ENCODE measurements at places on chromosomes 1 and 21. TPM values are rescaled to one million over a fixed set of nuclear protein-coding genes. Genes with fewer than 3 reads are reported as not detected.
A peak's percentile ranks its signal among the peaks of the same experiment; 100 is the strongest.

- peak; percentile 30 for DNase-seq
Observed at GRCh38 chr1:192709544-192709943, 73.6 kb downstream of the RGS13 start.

DNA sequence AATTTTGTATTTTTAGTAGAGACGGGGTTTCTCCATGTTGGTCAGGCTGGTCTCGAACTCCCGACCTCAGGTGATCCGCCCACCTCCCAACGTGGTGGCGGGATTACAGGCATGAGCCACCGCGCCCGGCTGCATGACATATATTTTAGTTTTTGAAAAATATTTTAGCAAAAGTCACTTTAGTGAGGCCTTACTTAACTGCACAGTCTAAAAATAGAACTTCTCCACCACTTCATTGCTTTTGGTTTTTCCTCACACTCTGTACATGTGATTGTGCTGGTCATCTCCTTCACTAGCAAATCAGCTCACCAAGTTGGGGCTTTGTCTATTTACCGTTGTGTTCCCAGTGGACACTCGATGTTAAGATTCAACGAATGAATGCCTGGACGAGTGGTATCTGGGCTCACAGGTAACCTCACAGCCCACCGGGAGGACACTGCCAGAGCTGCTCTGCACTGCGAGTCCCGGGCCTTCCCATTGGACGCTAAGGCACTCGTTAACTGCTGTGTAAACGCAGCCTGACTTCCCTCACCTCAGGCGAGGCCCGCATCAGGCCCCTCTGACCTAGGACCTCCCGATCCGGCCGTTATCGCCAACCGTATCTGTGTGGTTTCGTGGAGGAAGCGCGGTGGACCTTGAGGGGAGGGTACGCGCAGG, 14.0 kb upstream of the ZNF692 start:
- DNase-seq: peak; percentile 89

- no peak for DNase-seq
Observed at GRCh38 chr1:167526667-167527383, 8.5 kb upstream of the CD247 start.

The CHRM3 gene
- total RNA-seq: 13.8 TPM

- no peak for DNase-seq
Observed at GRCh38 chr1:183968386-183968785, 69.1 kb downstream of the COLGALT2 start.

- DNase-seq: peak; percentile 11
Observed at GRCh38 chr1:189513091-189513490, 964.6 kb downstream of the BRINP3 start.

The NECTIN4 gene
- not detected for total RNA-seq

DNA sequence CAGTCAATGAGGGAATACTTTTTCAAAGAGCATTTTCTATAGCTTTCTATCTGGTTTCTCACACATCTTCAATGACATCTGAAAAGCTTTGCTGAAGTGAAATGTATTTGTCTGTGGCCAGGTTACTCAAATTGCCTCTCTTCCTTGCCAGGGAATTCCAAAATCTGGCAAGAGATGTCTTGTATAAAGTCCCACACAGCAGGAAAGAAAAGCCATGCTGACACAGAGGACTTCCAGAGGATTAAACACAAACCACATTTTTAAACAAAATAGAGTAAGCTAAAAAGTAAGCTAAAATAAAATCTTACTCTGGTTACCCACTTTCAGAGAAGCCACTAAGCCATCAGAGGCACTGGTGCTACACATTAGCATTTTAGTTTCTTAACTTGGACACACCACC, 93.1 kb upstream of the BCAR3 start:
- no peak for DNase-seq

The WDR64 gene
- not detected for total RNA-seq

The TEKT2 gene
- 0.94 TPM for total RNA-seq

The SELE gene
- total RNA-seq: not detected

DNA sequence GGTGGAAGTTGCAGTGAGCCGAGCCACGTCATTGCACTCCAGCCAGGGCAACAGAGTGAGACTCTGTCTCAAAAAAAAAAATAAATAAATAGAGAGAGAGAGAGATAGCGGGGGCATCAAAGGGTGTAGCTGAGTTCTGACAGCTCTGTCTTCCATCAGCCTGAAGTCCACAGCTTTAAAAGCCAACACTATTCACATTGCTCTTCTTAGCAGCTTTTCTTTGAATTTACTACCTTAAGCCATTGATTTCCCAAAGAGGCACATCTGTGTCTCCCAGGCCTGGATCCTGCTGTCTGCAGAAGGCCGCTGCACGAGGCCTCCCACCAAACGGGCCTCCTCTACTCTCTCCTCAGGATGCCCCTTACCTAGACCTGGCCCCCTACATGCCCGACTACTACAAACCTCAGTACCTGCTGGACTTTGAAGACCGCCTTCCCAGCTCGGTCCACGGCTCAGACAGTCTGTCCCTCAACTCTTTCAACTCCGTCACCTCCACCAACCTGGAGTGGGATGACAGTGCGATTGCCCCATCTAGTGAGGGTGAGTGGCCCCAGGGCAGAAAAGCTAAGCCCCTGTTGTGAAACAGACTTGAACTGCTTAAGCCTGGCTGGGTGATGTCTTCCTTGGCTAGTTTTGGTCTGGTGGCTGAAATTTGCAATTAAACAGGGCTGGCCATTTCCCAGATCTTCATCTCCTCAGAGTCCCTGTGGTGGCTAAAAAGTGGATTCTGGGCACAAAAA, 16.5 kb upstream of the SLC25A34 start:
- no peak for DNase-seq

The CFAP107 gene
- not detected for total RNA-seq

GRCh38 chr1:4380564-4381168, 273.7 kb upstream of the AJAP1 start:
- DNase-seq: no peak

The PLA2G4A gene
- 3.8 TPM for total RNA-seq

GRCh38 chr1:74468982-74469603, 43.3 kb downstream of the LRRC53 start:
- DNase-seq: peak; percentile 77

GRCh38 chr1:3033040-3033789, 11.9 kb downstream of the ACTRT2 start:
- DNase-seq: no peak

- no peak for DNase-seq
Observed at GRCh38 chr1:33004613-33005012, 32.1 kb downstream of the AK2 start.

- peak; percentile 66 for DNase-seq
Observed at GRCh38 chr1:185699874-185700273, 34.3 kb upstream of the HMCN1 start.

DNA sequence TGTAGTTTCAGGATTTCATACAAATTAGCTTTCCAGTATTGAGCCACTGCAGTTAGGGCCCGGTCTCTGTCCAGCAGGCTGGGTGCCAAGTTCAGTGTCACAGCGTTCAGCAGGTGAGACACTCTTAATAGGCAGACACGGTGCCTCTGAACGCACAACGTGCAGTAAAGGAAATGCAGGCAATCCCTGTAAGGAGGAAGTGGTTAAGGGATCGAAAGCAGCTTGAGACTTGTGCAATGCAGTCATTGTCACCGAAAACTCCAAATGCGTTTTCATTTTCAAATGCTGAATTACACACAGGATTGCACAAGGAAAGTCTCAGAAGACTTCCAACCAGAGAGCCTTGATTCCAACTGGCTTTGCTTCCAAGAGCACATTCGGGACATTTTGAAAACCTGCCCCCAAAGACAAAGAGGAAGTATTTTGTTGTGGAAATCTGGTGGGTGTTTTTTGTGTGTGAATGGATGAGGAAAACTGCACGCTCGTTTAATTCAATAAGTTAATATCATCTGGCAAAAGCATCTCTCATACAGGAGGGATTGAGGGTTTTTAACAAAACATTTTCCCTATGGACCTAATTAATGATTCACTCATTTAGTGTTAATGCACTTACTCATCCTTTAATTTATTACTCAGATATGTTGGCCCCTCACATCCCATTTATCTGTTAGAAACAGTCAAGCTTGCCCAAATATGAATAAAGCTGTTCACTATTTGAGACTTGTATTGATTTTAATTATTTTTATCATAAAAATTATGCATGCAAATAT, 61.6 kb downstream of the PTGS2 start:
- no peak for DNase-seq

The SLC35F3 gene
- 0.70 TPM for total RNA-seq

GRCh38 chr1:1032424-1032823, 12.5 kb downstream of the AGRN start:
- peak; percentile 53 for DNase-seq

The PYHIN1 gene
- not detected for total RNA-seq

DNA sequence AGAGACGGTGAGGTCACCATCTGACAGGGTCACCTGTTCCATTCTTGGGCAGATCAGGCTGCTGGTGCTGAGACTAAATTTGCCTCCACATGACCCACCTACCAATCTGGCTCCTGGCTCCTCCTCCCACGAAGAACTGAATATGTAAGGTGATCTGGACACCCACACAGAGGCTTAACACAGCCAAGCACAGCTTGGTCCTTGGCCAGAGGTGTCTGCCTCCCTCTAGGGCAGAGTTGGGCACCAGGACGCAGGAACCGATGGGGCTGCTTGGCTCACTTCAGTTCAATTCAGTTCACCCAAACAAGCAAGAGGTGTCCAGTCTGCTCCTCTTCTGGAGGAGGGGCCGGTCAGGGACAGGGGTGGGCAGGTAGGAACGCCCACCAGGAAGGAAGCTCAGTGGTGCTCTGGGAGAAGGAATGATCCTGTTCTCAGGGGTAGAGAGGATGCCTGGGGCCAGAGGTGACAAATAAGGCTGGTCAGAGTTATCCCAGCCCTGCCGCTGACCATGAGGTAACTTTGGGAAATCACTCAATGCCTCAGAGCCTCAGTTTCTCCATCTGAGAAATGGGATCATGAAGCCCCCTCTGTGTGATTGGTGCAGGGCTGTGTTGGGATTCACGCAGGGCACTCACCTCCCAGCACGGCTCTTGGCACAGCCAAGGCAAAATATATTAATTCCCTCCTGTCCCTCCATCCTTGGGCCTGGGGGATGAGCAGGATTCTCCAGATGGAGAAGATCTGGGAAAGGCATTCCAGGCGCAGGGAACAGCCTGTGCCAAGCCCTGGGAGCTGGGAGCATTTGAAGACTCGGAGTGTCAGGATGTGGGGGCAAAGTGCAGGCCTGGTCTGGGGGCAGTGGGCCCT, 284.5 kb downstream of the PTPRU start:
- DNase-seq: no peak

DNA sequence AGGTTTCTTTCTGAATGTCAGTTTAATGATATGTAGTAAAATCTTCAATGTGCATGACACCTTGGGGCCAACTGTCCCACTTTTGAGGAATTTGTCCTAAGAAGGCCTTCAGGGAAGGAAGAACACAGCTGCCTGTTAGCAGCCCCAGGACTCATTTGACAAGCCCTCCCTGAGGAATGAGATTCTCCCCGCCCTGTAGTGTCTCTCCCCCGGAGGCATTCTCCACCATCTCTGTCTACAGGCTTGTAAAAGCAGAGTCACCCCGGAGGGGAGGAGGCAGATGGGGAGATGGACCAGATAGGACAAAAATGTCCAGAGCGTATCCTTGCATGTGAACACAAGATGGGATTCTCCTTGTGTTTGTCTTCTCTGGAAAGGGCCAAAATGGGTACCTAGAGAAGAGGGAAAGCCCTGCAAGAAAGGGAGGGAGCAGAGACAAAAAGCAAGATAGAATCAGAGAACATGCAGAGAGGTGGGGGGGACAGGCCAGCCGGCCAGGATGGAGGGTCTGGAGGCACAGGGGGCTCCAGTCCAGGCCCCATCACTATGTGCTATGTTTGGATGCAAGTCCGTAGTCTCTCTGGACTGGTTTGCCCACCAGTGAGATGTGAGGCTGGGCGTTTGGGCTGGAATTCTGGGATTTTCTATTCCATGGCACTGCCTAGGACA, 12.0 kb upstream of the WNT3A start:
- DNase-seq: no peak

The PLEKHN1 gene
- 2.2 TPM for total RNA-seq

DNA sequence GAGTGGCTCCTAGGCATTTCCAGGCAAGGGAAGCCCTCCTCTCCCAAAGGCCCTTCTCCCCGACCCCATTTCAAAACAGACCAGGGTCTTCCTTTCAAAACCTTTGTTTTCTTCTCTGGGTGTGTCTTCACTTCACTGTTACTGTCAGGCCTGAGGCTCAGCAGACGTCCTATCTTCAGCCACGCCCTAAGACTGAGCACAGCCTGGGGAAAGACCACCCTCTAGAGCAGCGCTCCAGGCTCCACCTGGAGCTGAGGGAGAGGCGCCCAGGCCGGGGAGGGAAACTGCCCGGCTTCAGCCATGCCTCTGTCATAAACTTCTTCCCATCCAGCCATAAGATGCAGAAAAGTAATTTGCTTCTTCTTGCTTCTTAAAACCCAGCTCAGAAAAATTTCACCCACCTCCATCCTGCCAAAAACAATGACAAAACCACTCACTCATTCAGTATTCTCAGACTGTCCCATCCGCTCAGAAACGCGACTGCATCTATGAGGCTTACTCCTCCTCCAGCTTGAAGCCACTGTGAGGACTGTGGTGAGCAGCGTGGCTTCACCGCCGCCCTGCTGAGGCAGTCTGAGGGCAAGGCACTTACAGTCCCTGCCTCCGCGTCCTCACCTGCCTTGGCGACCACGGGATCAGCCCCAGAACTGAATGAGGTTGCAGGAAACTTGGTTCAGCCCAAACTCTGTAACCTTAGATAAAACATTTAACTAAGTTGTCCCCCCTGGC, 36.1 kb downstream of the VN1R5 start:
- DNase-seq: no peak

DNA sequence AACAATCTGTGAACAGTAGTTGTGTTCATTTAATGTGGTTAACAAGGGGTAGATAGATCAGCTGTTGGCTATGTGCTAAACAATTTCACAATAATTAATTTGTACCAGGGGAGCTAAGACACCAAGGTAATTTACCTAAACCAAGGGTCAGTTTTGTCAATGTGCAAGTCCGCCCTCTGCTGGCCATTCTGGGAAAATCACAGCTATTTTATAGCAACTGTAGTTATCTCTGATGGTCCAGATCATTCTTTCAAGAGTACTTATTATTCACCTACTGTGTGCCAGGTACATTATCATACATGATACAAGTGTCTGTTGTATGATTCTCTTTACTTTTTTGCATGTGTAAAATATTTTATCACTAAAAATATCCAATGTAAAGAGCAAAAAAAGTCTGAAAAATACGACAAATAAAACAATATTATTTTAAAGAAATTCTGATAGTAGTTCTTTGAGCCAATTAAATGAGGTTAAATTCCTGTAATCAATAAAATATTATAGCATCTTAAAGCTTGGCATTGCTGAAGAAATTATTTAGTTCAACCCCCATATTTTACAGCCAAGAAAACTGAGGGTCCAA, 312.3 kb upstream of the FAM78B start:
- DNase-seq: peak; percentile 67

The OR2L13 gene
- not detected for total RNA-seq

The RPAP2 gene
- total RNA-seq: 30.4 TPM

- peak; percentile 20 for DNase-seq
Observed at GRCh38 chr1:226017070-226017469, 17.9 kb upstream of the SDE2 start.

DNA sequence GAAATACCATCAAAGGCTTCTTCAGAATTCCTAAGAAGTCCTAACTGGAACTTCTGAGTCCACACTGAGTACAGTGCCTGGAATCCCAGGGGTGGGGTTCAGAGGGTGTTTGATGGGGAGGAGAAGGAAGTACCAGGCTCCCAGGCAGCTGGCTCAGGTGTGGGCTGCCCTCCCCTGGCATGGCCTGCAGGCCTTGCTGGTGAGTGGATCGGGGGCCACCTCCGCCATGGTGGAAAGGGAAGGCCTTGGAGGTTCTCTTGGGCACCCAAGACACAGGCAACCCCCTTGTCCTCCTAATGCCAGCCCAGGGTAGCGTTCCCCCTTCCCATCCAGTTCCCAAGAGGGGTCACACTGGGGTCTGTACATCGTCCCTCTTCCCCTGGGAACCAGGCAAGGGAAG, 26.8 kb upstream of the TNFRSF1B start:
- no peak for DNase-seq

The SLC16A1 gene
- total RNA-seq: 559 TPM

- no peak for DNase-seq
Observed at GRCh38 chr1:55970526-55971110, 608.7 kb downstream of the PLPP3 start.
